Activated T-cell treated with anti-CD3 and anti-CD28 coated beads for 4 hours (primary cell): ENCODE measurements at places on chromosomes 7 and 10.

DNA sequence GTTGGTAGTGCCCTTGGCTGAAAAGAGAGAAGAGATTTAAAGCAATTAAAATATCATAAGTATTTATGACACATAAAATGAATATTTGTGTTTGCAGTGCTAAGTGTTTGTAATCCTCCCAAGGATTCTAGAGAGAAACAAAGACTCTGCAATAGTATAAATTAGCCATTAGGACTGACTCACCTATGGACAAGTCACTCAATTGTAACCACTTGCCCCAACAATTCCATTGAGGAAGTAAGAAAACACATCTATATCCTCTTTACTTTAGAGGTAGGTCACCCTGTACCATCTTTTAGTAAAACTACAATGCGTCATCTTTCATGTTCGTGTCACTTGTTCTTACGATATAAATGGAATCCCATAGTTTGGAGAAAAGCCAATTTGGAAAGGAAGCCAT is 85.7 kb upstream of the INHBA start:
- DNase-seq = no peak

DNA sequence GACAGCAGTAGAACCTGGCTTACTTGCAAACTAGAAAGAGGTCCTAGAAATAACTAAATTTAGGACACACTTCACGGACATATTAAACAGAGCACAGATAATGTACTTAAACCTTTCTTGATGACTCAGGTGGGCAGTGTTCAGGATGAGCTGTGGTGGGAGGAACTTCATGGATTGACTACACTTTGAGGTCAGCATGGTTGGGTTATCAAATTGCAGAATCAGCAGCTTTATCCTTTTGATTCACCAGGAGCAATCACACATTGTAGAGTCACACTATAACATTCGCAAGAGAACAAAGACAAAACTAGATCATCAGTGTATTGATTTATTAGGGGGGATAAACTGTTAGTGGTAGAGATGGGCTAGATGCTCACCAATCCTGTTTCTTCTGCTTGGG is 38.6 kb upstream of the AGK start:
- DNase-seq = no peak

GRCh38 chr7:2013381-2014311 is 219.1 kb downstream of the MAD1L1 start:
- no peak for DNase-seq

DNA sequence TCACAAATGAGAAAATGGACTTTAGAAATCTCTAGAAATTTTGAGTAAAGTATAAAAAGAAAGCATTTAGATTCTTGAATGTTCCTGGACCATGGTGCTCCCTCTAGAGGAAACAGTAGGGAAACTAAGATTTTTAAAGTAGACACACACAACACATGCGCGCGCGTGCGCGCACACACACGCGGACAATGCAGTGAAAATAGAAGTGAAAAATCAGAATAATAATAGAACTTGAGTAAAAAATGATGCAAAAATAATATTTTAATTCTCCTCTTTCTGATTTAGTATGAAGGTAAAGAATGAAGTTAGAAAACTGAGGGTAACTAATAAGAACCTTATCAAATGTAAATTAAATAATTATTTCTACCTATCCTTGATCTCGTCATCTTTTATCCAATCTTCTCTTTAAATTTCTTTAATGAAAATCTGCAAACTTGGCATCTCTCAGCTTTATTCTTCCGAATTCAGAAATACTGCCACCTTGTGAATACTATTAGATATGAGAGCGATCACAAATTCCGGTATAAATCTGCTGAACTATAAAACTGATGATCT is 117.0 kb upstream of the AMPH start:
- no peak for DNase-seq

GRCh38 chr7:48042216-48042615 is 6.9 kb downstream of the C7orf57 start:
- DNase-seq = no peak

DNA sequence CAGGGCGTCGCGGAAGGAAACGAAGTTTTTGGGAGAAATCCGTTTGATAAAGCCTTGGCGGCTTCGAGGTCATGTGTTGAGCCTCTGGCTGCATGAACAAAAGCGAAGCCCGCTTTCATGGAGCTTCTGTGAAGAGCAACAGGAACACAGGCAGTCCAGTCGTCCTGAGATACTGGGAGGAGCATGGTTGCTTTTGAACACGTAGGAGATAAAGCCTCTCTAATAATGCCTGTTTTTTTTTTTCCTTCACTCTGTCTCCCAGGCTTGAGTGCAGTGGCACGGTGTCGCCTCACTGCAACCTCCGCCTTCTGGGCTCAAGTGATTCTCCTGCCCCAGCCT is 473 bp upstream of the ZNF32 start:
- no peak for DNase-seq

- DNase-seq = peak; percentile 29
Observed at GRCh38 chr7:51160990-51161615, 155.5 kb downstream of the COBL start.

- DNase-seq = no peak
Observed at GRCh38 chr7:1933066-1933750, 263.1 kb downstream of the ELFN1 start.

DNA sequence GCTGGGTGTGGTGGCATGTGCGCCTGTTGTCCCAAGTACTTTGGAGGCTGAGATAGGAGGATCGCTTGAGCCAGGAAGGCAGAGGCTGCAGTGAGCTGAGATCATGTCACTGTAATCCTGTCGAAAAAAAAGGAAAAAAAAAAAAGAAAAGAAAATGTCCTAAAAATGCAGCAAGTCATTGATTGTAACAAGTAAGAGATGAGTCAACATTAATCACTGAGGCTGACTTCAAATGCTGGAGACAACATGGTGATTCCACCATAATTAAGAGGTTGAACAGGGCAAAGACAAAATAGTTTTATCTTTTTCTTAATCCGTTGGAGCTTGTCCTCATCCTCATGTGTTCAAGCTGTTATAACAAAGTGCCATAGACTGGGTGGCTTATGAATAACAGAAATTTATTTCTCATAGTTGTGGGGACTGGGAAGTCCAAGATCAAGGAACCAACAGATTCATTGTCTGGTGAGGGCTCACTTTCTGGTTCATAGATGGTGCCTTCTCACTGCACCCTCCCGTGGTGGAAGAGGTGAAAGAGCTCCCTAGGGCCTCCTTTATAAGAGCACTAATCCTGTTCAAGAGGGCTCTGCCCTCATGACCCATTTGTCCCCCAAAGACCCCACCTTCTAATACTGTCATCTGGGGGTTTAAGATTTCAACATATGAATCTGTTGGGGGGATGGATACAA is 60.3 kb downstream of the TBXAS1 start:
- no peak for DNase-seq

DNA sequence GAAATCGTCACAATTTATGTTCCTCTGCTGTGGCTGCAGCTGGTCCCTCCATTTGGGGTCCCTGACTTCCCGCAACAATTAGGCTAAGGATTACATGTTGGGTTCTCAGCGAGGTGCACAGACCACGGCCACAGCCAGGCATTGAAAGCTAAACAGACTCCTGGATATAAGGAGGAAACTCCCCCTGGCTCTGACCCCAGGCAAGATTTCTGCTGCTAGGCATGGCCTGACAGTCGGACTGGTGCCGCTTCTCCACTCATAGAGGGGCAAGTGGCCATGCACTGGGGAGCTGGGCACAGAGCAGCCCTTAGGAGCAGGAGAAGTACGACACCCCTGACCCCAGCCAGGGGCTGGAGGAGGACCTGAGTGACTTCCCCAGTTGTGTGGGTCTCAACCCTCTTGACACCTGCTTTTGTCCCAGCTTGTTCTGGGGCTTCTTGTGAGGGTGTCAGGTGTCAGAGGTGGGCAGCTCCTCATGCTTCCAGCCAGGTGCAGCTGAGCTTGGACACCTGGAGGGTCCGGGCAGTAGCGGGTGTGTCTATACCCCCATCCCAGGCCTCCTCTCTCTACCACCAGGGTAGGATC is 38.3 kb downstream of the TSPAN15 start:
- DNase-seq = no peak

- DNase-seq = no peak
Observed at GRCh38 chr7:152850420-152850819, 90.9 kb downstream of the ACTR3B start.

GRCh38 chr10:34721208-34721840 is 93.8 kb downstream of the PARD3 start:
- DNase-seq = no peak

DNA sequence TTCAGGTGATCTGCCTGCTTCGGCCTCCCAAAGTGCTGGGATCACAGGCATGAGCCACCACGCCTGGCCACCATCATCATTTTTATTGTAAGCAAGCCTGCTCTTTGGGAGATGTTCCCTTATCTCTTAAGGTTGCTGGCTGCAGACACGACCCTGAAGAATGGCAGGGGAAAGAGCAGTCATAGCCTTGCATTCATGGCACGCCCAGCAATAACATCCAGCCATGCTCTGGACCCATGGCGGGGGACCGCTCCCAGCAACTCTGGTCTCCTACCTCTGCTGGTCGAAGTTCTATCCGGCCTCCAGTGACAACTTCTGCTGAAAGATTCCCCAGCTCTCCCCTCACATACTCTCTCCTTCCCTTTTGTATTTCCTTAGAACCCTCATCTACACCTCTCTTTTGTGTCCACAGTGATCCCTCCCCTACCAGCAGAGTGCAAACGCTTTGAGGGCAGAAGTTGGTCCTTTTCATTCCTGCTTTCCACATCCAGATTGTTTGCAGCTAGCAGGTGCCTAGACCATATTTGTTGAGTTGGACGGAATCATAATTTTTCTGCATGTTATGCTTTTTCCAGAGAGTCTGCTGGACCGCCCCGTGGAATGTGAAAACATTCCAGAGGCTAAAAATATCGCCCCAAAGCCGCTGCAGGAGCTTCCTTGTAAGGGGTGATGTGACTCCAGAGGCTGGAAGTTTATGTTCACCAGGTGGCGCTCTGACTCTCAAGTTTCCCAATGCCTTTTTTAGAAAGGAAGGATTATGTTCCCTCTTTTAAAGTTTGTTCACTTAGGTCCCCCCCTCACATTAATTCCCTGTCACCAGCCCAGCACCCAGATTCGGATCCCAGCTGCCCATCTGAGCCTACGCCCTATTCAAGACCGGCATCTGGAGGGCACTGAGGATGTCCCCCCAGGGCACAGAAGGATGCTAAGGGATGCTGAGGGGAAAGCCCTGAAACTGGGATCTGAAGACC is 4.3 kb upstream of the MARVELD1 start:
- DNase-seq = no peak

- DNase-seq = no peak
Observed at GRCh38 chr10:84089162-84089561, 50.1 kb upstream of the GHITM start.

GRCh38 chr10:21166557-21167287 is 269.6 kb upstream of the NEBL start:
- no peak for DNase-seq

GRCh38 chr10:29648983-29649268 is 14.2 kb upstream of the SVIL start:
- no peak for DNase-seq

DNA sequence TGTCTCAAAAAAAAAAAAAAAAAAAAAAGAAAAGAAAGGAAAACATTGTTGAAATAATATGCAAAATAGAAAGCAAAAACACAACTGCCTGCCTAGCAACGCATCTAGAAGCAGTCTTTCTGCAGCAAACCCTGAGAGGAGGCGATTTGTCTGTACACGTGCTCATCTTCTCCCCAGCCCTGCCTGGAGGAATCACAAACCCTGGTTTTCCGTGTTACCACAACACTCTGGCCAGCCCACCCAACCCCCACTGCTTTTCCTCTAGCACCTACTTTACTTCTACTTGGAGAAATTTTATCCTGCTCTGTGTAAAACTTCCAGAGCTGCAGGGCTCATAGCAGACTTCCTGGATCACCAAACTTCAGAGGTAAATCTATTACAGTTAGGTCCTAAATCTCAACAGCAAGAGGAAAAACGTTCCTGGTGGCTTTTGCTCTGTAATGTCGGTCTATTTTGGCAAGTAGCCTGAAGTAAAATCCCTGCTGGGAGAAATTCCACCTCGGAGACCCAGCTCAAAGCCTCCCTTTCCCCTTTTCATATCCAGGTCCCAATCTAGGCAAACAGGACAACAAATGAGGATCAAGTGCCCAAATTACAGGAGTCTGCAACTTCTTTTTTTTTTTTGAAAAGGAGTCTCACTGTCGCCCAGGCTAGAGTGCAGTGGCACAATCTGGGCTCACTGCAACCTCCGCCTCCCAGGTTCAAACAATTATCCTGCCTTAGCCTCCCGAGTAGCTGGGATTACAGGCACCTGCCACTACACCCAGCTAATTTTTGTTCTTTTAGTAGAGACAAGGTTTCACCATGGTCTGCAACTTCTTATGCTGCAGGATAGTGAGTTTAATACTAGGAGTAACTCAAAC is 91.6 kb downstream of the DNMBP start:
- DNase-seq = no peak

- no peak for DNase-seq
Observed at GRCh38 chr10:97078261-97078937, 107.4 kb downstream of the SLIT1 start.

DNA sequence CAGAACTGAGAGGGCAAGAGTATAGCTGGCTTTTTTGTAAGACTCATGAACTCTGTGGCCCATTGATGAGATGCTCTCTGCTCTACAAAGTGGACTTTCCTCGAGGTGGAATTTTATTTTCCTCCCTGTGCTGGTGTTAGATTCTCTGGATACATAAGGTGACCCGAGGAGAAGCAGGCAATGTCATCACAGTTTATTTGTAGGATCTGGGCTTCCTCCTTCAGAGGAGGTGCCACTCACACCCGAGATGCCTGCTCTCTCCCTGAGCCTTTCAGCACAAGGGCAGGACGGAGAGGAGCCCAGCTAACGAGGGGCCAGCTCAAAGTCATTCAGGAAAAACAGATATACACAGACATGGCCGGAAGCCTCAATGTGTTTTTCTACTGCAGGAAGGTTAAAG is 103.0 kb downstream of the KIAA1217 start:
- no peak for DNase-seq

DNA sequence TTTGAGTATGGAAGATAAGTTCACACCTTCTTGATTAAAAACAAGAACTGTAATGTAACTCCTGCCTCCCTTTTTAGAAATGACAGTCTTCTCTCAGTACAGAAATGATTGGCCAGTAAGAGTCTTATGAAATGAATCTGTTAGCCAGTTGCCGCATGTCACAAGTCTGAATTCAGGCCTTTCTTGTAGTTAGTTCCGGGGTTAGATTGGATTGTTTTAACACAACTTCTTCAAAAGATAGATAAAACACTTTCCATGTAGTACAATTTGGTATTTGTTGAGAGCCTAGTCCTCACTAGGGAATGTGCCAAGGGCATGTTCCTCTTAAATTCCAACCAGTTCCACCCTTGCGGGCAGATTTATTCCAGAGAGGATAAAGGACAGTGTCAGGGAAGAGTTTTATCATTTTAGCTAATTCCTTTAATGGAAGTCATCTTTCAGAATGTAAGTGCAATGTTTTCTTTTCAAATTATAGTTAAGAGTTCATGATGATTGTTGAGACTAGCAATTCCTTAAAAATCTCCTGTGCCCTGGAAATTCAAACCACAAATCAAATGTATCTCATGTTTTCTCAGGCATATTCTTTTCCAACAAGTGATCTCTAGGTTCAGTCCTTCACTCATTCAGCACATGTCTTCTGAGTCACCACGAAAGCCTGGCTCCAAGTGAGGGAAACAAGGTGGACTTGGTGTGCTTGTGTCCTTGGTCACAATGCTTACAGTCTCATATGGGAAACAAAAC is 4.1 kb downstream of the FHIP2A start:
- DNase-seq = no peak

GRCh38 chr7:131108212-131108940 is 219.3 kb upstream of the MKLN1 start:
- DNase-seq = no peak

GRCh38 chr7:36661135-36661840 is 63.0 kb downstream of the AOAH start:
- no peak for DNase-seq
